ENCODE measurements at places on chromosomes 1 and 21.

DNA sequence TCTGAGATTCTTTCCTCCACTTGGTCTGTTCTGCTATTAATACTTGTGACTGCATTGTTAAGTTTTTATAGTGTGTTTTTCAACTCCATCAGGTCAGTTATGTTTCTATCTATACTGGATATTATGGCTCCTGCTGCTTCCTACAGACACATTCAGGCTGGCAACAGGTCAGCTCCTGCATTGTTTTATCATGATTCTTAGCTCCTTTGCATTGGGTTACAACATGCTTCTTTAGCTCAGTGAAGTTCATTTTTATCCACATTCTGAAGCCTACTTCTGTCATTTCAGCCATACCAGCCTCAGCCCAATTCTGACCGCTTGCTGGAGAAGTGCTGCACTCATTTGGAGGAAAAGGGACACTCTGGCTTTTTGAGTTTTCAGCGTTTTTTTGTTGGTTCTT is 37.3 kb upstream of the F3 start:
- DNase-seq: no peak

- no peak for DNase-seq
Measured at GRCh38 chr1:24557711-24558131, 1.8 kb downstream of the NCMAP start.

DNA sequence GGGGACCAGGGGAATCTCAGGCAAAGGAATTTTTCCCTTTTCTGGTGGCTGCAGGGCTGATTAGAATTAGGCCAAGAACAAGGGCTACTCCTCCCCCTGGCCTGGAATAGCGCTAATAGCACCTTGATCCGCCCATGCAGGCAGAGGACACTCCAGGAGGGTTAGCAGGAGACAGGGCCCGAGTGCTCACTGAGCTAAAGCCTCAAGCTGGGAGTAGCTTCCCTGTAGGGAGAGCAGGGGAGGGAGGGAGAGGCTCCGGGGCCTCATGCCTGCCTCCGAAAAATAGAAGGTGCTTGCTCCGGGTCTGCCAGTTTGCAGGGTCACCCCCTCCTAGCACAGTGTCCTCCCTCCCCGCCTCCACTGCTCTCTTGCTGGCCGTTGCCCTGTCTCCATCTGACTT is 3.8 kb downstream of the PTPN7 start:
- DNase-seq: no peak

- no peak for DNase-seq
Measured at GRCh38 chr1:3306583-3307291, 147.7 kb upstream of the ARHGEF16 start.

GRCh38 chr1:10788592-10789006 is 7.8 kb downstream of the CASZ1 start:
- no peak for DNase-seq

GRCh38 chr1:192266645-192267044 is 50.1 kb upstream of the RGS21 start:
- DNase-seq: no peak

GRCh38 chr1:15626269-15626950 is 9.2 kb downstream of the DDI2 start:
- DNase-seq: no peak

DNA sequence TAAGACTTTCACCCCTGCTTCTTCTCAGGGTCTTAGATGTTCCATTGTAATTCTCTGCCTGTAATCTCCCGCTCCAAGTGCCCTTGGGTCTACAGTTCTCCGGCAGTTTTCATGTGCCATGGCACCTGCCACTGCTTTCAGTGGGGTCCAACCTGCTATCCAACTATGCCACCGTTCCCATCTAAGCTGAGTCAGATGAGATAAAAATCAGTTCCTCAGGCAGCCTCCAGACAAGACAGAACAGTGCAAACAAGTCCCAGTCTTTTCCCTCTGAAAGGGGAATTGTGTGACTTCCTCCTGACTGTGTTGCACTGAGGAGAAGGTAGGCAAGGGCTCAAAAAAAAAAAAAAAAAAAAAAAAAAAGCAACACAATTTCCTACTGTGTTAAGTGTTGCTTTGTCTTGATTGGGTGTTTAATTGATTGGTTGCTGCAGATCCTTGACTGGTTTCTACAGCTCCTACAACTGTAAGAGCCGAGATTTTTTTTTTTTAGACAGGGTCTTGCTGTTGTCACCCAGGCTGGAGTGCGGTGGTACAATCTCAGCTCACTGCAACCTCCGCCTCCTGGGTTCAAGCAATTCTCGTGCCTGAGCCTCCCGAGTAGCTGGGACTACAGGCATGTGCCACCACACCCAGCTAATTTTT is 50.7 kb downstream of the EBNA1BP2 start:
- DNase-seq: no peak

GRCh38 chr1:17887661-17888371 is 132.7 kb downstream of the ACTL8 start:
- no peak for DNase-seq

DNA sequence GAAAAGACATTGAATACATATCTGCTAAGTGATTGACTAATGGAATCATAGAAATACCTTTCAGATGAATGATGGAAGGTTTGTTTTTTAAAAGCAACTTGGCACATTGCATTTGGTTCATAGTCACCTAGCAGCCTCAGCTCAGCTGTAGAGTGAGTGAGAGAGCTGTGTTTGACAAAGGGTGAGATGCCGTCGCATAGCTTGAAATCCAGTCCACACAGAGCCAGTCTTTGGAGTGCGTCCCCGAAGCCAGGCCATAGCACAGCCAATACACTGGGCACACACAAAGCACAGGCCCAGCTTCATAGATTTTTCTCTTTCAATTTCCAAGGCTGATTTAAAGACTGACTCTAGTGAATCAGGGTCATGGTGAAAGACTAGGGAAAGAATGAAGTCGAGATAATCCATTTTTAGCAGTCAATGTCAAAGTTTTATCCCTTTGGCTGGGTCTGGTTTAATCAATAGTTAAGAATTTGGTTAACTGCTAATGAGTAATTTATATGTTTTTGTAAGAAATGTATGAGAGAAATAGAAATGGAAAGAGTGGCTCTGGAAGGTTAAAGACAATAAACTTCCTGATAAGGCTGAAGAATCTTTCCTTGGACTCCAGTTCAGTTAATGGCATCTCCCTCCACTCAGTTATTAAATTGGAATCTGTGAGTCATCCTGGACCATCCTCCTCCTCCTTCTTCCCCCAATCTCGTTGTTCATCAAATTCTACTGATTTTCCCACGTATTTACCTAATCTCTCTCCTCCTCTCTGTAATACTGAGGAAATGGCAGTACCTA is 101.2 kb upstream of the IRF2BP2 start:
- no peak for DNase-seq

DNA sequence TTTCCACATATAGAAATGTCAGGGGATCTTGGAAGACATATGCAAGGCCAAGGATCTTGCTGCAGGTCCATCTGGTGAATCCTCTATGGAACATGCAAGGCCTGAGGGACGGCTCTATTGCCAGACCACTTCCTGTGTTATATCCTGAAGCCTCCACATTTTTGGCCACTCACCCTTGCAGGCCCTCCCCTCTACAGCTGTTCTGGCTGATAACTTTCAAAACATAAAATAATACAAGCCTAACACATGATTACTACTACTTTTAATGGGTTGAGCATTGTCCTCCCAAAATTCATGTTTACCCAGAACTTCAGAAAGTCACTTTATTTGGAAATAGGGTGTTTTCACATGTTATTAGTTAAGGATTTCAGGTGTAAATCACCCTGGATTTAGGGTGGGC is 18.5 kb upstream of the LYPLAL1 start:
- DNase-seq: no peak

DNA sequence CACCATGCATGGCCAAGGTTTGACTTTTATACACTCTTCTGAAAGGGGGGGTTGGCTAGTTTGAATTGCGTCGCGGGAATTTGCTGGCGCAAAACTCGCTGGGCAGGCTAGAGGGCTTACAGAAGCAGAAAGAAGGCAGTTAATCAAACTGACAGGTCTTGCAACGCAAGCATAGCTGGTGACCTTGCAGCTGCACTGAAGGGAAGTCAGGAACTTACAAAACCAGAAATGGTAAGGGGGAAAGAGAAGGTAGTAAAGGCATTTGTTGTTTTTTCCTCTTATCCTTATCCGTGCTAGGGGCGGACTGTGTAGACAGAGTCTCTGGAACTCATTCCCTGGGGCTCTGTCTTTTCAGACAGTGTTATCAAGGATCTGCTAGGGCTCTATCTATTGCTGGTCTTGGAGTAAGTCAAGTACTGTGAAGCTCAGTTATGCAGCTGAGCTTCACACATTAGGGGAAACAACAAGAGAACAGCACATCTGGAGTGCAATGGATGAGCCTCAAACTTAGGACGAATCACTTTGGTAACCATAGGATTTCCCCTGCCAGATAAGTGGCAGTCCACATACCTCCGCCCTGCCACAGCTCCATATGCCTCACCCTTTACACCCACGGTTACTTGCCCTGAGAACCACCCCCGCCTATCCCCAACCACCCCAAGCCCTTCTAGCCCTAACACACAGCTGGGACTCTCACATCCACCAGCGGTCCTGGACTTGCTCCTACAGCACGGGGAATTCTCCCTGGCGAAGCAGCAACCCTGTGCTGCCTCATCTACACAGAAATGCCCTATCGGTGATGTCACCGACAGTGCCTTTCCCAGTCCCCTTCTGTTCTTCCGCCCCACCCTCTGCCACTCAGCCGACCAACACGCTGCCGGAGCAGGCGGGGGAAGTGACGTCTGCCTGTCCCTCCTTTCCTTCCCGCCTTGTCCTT is 251.4 kb downstream of the FAM72C start:
- no peak for DNase-seq

- DNase-seq: no peak
Measured at GRCh38 chr1:21781815-21782348, 1.1 kb downstream of the USP48 start.

DNA sequence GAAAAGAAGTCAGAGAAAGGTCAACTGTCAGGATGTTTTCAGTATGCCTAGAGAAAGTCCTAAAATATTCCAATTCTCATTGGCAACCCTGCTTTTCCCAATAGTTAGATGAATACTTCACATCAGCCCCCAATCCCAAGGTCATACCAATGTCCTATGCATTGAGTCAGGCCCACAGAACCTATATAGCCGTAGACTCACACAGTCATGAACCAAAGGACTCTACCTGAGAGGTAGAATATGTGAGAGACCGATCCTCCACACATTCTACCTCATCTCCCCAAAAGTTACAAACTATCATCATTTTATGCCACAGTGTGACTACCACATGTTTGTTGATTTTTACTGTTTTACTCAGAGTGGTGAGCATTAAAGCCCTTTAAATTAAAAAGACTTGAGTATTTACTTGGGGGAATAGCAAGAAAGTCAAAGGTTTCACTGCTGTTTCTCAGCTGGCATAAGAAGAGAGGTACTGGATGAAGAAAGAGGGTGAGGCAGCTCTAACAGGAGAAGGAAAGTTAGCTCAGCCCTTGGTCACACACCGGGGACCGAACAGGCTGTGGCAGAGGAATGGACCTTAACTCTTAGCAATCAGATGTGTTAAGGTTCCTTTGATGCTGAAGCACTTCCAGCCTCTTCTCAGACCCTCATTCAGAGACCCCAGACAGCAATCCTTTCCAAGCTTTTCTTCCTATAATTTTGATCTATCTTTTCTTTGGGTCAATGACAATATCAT is 937 bp downstream of the CD48 start:
- DNase-seq: no peak

DNA sequence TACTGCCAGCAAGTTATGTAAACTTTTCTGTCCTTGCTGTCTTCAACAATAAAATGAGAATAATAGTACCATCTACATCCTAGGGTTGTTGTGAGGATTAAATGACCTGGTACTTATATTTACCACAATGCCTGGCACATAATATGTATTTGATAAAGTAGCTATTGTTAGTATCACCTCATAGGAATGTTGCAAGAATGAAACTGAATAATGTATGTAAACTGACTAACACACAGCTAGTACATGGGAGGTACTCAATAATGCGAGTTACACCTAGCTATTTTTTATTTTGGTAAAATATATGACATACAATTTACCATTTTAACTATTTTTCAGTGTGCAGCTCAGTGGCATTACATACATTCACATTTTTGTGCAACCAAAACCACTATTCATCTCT is 169.0 kb upstream of the C8B start:
- no peak for DNase-seq

DNA sequence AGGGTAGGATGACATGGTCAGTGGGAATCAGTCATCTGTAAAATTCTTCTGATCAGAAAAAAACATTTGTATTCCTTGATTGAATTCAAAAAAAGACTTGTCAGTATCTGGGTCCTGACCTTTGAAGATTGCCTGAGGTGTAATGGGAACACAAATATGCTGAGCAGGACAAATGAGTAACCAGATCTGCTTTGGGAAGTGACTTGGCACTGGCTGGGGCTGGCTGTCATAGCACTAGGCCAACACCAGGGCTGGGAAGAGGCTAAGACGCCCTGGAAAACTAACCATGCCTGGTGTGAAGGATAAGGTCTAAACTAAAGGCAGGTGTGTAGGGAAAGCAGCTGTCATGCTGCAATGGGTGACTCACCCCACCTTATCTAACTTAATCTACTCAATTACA is 452.9 kb upstream of the BEND5 start:
- DNase-seq: no peak

GRCh38 chr1:246814890-246815289 is 90.7 kb downstream of the SCCPDH start:
- no peak for DNase-seq

GRCh38 chr1:208691012-208691411 is 446.8 kb upstream of the PLXNA2 start:
- no peak for DNase-seq

GRCh38 chr1:53327182-53327913 is 522 bp downstream of the LRP8 start:
- peak; percentile 47 for DNase-seq

GRCh38 chr21:28375708-28376385 is 616.8 kb downstream of the LTN1 start:
- no peak for DNase-seq

- DNase-seq: no peak
Measured at GRCh38 chr1:232944347-232944746, 6.1 kb upstream of the NTPCR start.

GRCh38 chr1:241924080-241924808 is 33.3 kb upstream of the BECN2 start:
- DNase-seq: no peak

DNA sequence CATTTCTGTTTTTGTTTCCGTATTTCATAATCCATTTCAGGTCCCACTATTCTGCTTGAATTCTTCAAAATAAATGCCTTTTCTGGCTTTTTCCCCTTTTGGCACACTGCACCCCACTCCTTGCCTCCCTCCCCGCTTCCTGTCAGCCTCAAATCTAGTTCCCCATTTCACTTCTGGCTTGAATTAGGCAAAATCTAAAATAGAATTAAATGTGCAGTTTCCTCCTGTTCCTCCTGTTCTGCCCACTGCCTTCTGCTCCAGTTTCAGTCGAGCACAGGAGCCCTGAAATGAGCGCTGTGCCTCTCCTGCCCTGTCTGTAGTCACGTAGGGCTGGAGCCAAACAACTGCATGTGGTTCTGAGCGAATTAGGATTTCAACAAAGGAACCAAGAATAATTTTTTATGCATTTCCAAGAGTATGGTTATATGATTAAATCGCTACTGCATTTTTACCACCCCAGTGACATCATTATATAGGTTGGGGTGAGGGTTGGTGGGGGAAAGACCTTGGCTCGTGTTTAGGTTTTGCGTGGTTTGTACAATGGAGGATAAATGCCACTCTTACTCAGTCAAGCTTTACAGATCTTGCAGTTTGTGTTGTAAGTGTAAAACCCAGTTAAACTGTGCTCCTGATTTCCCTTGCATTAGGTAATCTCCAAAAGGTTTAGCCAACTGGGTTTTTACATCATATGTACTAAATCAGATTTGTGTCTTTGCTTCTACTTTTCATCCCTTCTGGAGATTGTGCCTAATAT is 114.9 kb downstream of the VPS13D start:
- no peak for DNase-seq

- no peak for DNase-seq
Measured at GRCh38 chr1:204885790-204886189, 15.1 kb downstream of the NFASC start.
